Head of caudate nucleus (tissue), 42 donors: ENCODE measurements at places on chromosomes 4 and X.

DNA sequence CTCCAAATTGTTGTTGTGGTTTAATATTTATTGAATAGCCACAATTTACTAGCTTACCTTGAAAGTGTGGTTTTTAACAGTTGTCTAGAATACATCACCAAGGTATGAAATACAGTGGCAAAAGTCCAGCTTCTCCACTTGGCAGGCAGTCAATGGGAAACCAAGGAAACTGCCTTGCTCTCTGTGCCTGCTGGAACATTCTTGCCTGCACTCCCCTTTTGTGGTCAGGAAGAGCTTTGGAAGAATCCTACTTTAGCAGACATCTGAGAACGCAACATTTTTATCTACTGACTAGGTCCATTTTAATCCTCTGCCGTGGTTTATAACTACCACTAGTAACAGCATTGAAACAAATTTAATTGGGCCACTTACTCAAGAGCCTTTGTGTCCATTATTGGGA lies 64.5 kb downstream of the TENM3 start:
- DNase-seq, result no peak

DNA sequence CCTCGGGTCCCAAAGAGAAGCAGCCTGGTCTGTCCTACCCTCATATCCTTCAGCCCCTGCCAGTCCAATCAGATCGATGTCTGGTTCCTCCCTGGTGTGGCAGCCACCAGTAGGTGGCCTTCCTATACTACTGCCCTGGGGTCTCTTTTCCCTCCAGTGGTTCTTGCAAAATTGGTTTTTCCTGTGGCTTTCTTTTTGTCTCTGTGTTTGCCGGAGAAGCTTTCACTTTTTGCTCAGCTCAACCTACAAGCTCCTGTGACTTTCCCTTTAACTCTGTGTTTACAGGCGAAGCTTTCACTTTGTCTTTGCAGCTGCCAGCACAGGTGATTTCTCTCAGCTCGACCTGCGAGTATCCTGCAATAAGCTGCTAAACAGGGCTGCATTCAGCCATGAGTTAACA lies 46.8 kb downstream of the UGT2A3 start:
- no peak for DNase-seq

DNA sequence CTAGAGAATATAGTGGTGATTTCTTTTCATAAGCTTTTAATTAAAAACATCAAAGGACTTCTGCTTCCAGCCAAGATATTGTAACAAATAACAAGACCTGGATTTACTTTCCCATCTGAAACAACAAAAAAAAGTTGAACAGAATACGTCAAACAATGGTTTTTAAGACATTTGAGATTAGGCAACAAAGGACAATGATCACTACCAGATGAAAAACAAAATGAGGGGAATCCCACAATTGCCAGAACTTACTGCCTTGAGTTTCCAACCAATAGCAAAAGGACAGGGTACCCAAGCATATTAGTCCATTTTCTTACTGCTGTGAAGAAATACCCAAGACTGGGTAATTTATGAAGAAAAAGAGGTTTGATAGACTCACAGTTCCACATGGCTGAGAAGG lies 341.4 kb upstream of the INTU start:
- DNase-seq, result no peak

- DNase-seq, result no peak
Observed at GRCh38 chrX:129876771-129877305, 29.1 kb upstream of the UTP14A start.

DNA sequence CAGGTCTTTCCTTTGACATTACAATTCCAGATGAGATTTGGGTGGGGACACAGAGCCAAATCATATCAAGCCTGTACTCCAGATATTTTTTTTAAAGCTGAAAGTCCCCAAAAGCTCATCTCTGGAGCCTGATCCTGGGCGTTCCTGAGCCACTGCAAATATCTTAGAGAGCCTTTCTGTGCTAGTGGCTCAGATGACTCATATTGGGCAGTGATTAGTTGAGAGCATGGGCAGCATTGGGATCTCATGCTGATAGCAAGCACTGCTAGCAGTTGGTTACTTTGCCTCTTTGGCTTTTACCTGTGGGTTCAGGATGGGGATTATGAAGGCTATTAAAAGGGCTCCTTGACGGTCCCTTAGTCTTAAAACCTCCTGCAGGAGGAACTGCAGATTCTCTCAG lies 51.4 kb upstream of the SCRG1 start:
- DNase-seq, result no peak

- no peak for DNase-seq
Observed at GRCh38 chr4:149344436-149344835, 471.2 kb downstream of the IQCM start.

DNA sequence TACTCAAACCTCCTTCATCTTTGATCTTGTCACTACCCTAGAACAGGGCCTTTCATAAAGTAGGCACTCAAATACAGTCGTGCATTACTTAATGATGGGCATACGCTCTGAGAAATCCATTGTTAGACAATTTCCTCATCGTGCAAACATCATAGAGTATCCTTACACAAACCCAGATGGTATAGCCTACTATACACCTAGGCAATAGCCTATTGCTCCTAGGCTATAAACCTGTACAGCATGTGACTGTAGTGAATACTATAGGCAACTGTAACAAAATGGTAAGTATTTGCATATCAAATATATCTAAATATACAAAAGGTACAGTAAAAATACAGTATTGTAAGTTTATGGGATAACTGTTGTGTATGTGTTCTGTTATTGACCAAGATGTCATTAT lies 31.9 kb downstream of the CLDN2 start:
- no peak for DNase-seq

GRCh38 chrX:26631385-26631784 lies 415.4 kb downstream of the MAGEB5 start:
- DNase-seq, result no peak

GRCh38 chr4:163164591-163164990 lies 2.1 kb downstream of the NAF1 start:
- no peak for DNase-seq

- no peak for DNase-seq
Observed at GRCh38 chr4:108013955-108014354, 24.3 kb downstream of the HADH start.

DNA sequence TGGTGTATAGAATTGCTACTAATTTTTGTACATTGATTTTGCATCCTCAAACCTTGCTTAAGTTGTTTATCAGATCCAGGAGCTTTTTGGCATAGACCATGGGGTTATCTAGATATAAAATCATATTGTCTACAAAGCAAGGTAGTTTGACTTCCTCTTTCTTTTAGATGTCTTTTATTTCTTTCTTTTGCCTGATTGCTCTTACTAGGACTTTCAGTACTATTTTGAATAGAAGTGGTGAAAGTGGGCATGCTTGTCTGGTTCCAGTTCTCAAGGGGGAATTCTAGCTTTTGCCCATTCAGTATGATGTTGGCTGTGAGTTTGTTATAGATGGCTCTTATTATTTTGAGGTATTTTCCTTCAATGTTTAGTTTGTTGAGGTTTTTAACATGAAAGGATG lies 187.9 kb upstream of the LCORL start:
- DNase-seq, result no peak

GRCh38 chr4:128527946-128528576 lies 240.4 kb upstream of the PGRMC2 start:
- no peak for DNase-seq

DNA sequence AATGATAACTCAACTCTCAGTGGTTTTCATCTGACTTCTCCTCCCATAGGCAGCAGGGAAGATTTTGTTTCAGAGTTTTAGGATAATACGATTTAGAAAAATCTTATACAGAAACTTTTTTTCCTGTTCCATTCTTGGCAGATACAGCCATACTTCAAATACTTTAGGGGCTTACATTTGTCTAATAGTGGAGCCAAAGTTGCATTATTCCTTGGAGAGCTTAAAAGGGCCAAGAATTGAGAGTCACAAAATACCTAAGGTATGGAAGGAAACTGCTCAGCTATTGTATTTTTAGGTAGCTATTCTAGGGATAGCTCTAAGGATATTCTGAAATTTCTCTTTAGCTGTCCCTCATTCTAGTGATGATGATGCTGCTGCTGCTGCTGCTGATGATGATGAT lies 132.9 kb upstream of the PTCHD1 start:
- no peak for DNase-seq

GRCh38 chrX:48470833-48471118 lies 716 bp upstream of the SLC38A5 start:
- DNase-seq, result no peak

GRCh38 chr4:152074088-152074437 lies 313.3 kb upstream of the GATB start:
- DNase-seq, result no peak
